ENCODE measurements at places on chromosomes 6 and 20.
A peak's percentile ranks its signal among the peaks of the same experiment; 100 is the strongest.

DNA sequence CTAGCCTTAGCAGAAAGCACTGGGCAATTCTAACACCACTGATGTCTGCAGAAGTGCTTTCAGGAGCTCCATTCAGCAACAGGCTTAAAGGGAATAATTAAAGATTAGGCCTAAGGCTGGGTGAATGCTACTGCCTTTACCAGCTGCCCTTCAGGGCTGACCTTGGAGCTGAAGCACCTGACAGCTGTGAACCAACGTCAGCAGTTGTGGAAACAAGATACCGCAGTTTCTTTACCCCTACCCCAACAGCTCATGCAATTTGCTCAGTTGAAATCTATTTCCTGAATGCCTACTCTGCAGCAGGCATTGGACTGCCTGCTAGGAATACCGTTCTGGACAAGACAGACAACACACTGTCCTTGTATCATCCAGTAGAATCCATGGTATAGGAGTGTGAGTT is 51.5 kb upstream of the ADTRP start:
- DNase-seq: no peak

GRCh38 chr20:2398449-2398848 is 17.7 kb downstream of the TGM6 start:
- no peak for DNase-seq

- DNase-seq: no peak
These were observed 120.3 kb upstream of the LGSN start for GRCh38 chr6:63440057-63440456.

DNA sequence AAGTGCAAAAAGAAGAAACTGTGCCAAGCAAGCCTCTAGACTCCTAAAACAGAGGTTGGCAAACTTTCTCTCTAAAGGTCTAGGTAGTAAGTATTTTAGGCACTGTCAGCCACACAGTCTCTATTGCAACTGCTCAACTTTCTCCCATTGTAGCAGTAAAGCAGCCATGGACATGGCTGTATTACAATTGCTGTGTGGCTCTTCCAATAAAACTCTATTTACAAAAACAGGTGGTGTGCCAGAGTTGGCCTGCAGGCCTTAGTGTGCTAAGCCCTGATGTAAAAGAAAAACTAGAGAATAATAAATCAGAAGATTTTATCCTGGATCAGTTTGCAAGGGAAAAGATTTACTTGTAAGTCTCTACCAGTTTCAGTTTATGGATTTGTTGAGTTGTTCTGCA is 74.0 kb downstream of the CRYBG1 start:
- no peak for DNase-seq

- DNase-seq: no peak
These were observed 69.1 kb downstream of the PPP1R14C start for GRCh38 chr6:150211700-150212511.

- DNase-seq: no peak
These were observed 112.7 kb upstream of the THBS2 start for GRCh38 chr6:169366258-169366901.

DNA sequence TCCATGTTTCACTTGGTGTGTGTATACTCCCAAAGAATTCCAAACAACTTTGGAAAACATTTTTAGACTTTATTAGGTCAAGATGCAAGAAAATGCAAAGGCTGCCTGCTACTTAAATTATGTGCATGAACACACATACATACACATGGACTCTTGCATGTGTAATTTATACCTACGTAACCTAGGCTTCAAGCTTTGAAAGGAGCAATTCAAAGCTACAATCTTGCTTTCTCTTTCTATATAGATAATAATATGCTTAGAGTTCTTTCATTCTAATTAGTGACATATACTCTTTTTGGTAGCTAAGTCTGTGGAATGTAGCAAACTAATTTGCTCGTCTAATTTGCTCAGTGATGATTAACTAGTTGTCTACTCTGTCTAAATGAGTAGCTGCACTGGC is 146.5 kb downstream of the EPHA7 start:
- no peak for DNase-seq

DNA sequence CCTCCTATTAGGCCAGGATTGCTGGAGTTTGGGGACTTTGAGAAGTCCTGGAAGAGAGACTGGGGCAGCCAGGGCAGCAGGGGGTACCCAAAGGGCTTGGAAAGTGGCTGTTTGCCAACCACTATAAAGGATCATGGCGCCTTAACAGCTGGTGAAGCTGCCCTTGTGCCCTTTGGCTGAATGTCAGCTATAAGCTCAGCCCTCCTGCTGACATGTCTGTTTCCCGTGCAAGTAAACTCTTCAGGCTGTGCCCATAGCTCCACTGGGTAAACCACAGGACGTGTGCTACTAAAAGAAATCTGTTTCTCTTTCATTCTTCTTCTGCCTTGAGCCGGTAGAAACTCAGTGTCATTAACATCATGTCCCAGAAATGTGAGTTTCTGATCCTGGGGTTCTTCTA is 97.3 kb downstream of the CAP2 start:
- no peak for DNase-seq

GRCh38 chr20:20888936-20889335 is 176.5 kb upstream of the RALGAPA2 start:
- DNase-seq: no peak

- DNase-seq: no peak
These were observed 11.9 kb downstream of the CCDC167 start for GRCh38 chr6:37487591-37488380.

DNA sequence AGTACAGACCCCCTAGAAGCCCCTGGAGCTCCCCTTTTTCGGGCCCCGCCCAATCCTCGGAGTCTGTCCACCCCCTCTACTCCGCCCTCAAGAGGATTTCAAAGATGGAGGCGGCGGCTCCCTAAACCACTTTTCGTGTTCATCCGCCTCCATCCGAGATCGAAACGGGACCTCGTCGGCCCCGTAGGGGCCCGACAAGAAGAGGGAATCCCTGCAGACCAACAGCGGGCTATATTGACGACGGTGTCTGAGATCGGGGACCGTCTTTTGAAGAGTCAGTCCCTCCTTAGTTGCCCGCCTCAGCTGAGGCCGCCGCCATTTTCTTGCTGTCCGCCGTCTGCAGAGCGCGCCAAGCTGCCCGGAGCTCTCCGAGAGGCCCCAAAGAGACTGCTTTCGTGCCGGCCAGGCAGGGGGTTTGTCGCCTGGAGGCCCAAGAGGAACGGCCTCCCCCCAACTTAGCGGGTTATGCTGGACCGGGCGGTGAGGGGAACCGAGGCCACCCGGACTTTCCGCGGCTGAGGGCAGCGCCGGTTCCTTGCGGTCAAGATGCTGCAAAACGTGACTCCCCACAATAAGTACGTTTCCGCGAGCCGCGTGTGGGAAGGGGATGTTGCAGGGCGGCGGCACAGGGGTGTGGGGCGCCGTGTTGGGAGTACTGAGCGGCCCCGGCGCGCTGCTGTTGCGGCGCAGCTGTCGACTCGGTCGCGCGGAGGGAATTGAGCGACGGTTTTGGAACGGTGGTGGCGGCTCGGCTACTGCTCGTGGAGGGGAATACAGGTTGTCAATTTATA is 4.2 kb downstream of the BRD2 start:
- no peak for DNase-seq

GRCh38 chr6:165222315-165223025 is 86.9 kb downstream of the C6orf118 start:
- peak; percentile 5 for DNase-seq

GRCh38 chr6:35439308-35439707 is 12.8 kb upstream of the FANCE start:
- DNase-seq: no peak
